ENCODE measurements at places on chromosomes 1 and 21.

DNA sequence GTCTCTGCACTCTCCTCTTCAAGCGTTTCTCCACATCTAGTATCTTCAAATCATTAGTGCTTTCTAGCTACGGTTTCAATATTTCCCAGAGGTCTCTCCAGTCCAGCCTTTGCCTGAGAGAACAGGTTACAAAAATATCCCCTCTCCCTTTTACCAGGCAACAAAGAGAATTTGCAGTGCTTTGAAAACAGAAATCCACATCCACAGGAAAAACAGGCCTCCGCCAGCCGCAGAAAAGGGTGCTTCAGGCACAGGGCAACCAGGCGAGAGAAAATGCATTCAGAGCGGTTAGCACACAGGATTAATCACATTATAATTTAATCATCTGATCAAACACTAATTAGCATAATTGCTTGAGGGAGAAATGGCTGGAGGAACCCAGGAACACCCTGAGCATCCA, 13.8 kb downstream of the DSCAM start:
- DNase-seq = no peak

DNA sequence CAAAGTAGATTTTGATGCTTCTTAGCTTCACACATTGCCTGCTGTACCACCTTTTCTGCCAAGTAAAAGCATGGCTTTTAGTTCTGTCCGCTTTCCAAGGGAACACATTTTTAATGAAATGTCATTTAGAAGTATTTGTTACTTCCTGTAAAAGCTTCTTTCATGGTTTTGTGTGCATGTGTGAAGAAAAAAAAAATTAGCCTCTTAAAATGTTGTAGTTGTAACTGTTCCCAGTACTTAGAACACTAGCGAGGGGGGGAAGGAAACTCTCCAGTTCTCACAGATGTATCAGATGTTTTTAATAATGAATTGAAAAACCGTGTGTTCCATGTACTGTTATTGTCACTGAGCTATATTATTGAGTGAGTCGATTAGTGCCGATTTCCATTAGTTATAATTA, 568.3 kb upstream of the ADGRL2 start:
- no peak for DNase-seq

DNA sequence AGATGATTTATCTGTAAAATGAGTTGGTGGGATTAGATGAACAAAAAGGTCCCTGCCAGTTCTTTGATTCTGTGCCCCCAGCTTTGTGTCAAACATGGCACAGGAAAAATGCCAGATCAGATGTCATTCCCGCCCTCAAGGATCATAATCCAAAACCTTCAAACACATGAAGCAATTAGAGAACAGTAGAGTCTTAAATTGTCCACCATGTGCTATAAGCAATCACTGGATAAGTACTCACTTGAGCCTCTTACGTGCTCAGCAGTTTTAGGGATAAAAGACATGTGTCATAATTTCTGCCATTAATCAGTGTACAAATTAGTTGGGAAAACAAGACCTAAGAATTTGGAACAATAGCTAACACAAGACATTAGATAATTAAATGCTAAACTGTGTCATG, 15.4 kb upstream of the KIAA0040 start:
- no peak for DNase-seq

- no peak for DNase-seq
Observed at GRCh38 chr1:46557403-46557802, 6.0 kb upstream of the KNCN start.

DNA sequence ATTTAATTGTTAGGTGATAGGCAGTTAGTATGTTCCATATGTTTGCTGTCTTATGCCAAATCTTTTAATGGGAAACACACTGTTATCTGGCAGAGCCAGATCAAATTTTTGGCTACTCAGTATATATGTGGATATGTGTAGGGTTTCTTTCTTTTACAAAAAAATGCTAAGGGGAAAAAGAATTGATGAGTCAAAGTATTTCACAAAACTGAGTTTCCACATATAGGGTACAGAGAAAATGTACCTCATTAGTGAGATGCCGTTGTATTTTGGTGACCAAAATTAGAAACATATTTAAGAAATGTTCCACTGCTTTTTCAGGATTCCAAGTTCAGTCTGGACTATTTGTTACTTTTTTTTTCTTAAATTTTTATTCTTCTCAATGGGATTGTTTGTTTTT, 201.2 kb upstream of the PTGFR start:
- DNase-seq = no peak

DNA sequence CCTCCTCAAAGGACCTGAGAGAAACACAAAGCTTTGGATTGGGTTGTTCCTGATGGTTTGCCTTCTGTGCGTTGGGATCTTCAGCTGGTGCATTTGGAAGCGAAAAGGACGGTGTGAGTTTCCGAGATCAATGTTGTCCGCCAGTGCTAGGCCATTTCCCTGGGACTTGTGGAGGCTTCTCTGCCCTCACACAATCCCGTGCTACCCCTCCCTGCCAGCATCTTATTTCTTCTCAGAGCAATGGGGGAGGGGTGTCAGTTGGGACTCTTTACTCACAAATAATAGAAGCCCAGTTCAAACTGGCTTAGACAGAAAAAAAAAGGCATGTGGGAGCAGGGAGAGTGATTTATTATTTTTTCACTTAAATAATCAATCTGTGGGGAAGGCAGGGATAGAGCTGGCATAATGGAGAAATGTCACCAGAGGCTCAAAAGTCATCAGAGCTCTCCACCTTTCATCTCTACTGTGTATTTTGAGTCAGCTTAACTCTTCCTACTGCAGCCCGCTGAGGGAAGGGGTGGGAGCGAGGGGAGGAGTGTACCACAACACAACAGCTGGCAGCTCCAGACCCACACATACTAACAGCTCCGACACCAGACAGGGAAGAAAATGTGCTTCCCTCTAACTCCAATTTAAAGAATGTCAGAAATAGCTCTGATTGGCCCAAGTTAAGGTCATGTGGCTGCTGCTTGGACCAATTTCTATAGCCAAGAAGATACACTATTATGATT, 22.4 kb downstream of the LY9 start:
- no peak for DNase-seq

DNA sequence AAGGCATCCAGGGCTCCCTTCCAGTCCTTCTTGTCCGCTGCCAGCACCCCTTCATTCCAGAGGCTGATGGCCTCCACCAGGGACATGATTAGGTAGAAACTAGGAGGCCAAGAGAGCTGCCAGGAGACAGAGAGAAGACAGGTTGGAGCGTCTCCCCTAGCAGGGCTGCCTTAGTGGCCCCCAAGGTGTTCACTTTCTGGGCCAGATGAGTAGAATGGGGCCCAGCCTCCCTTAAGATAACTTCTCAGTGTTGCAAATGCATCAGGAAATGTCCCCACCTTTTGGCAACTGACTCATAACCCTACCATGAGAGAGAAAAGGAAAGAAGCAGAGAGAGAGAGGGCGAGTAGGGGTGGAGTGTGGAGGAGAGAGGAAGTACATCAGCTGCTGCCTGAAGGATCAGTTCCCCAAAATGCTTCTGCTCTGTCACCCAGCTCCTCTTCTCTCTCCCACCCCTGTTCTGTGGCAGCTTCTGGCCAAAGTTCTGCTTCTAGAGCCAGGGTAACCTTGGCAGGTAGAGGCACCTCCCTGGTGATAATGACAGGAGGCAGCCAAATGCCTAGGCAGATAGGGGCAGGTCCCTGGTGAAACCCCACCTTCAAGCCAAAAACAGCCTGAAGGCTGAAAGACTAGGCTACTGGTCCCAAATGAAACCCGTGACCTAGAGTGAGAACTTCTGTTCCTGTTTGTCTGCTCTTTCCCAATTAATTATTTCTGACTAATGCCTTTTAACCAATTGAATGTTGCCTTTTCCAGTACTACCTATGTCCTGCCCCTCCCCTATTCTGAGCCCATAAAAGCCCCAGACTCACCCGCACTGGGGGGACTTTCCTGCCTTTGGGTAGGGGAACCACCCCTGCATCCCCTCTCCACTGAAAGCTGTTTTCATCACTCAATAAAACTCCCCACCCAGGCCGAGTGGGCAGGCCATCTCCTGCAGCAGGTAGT, at the start of gene NCF2:
Gene NCF2 (minus strand): TSS at position 216 of the 948 bp plus-strand sequence. CDS start 130 bp downstream, at position 86.
- DNase-seq = no peak

GRCh38 chr1:90721210-90722194, 4.4 kb upstream of the BARHL2 start:
- DNase-seq = peak; percentile 72

DNA sequence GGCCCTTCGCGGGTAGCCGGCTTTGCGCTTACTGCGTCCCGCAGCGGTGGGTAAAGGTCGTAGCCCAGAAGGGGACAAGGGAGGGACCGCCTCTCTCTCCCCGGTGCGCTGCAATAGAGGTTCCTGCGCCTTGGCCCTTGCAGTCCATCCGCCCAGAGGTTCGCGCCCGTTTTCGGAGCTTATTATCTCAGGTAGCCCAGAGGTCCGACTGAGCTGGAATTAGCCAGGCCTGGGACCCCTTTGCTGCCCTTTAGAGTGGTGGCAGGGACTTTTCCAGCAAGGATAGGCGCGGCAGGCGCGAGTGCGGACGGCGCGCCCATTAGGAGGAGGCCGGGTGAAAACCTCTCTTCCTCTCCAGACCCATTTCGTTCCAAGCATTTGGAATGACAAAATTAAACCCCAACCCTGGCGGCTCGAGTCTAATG, 5.0 kb downstream of the LHX4 start:
- DNase-seq = no peak

DNA sequence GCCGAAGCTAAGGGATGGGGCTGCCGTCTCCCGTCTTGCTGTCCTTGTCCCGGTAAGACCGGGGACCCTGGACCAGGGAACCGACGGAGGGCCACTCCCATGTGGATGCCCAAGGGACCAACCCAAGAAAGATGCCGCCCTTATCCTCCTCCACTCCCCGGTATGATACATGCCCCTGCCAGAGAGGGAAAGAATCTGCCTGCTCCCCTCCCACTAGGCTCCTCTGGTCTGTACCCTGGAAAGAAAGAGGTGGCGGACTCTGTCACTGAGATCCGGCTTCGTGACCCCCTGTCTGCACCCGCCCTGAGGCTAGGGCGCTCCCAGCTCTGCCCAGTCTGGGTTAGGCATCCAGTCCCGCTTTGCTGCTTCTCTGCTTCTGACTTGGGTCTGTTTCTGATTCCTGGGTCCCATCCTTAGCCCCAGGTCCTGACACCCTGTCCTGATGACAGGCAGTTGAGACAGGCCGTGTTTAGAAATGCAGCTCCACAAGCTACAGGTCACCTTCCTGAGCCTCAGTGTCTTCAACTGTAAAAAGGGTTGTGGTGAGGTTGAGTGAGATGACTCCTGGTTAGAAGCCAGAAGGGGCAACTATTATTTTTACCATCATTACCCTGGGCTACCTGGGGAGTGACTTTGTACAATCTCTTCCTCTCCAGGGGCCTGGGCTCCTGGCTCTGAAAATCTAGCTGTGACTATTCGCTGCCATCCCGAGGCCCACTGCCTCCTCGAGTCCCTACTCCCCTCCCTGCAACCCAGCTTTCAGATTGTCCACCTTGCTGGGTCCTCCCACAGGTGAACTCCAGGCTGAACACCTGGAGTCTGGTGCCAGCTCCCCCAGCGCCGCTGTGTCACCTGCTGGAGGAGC, 3.7 kb downstream of the MATN1 start:
- DNase-seq = no peak

DNA sequence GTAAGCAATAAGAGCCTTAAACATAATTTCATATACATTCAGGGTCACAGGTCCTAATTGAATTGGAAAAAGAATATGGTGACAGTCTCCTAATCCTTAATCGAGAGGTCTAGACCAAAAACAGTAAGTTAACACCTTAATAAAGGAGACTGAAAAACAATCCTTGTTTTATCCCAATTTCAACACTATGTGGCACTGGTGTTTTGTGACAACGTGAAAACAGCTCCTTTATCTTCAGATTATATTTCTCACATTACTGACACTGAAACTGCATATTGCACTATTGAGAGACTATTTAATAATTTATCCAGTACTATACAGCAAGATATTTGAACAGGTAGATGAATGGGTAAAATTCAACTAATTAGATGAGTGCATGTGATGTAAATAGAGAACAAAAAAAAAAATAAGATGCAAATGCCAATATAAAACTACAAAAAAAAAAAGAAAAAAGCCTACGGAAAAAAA, 34.1 kb downstream of the TP53BP2 start:
- DNase-seq = no peak

DNA sequence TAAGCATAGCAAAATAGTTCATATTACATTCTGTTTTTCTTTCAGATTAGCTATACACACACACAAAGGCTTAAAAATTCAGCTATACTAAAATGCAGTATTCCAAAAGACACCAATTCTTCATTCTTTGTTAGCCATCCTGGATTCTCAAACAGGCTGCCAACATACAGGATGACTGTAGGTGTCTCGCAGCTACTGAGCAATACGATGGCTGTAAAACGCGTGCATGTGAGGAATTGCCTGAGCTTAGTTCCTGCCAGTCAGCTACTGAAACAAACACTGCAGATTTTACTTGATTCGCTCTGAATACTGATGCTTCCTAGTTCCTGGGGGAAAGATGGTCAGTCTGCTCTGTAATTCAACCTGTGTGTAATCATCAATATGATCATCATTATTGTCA, 24.7 kb upstream of the HMGN1 start:
- DNase-seq = no peak

DNA sequence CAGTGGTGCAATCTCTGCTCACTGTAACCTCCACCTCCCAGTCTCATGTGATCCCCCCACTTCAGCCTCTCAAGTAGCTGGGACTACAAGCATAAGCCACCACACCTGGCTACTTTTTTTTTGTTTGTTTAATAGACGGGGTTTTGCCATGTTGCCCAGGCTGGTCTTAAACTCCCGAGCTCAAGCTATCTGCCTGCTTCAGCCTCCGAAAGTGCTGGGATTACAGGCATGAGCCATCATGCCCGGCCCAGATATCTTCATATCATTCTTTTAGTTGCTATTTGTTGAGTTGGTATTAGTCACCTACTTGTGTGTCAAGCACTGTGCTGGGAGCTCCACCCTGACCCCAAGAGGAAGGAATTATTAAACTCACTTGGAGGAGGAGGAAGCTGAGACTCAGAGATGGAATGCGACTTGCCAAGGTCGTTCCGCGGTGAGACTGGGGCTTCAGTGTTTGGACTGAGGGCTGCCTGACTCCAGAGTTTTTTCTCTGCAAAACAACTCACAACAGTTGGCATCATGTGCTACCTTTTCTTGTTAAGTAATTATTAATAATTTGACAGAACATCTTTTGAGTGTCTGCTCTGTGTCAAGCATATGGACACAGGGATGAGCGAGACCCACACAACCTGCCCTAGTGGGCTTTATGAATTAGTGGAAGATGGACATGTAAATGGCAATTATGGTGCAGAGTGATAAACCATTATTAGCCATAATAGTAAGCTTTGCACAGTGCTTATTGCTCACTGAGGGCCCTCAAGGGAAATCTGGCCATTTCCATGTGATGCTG, 132.0 kb downstream of the FOXD2 start:
- peak; percentile 90 for DNase-seq

DNA sequence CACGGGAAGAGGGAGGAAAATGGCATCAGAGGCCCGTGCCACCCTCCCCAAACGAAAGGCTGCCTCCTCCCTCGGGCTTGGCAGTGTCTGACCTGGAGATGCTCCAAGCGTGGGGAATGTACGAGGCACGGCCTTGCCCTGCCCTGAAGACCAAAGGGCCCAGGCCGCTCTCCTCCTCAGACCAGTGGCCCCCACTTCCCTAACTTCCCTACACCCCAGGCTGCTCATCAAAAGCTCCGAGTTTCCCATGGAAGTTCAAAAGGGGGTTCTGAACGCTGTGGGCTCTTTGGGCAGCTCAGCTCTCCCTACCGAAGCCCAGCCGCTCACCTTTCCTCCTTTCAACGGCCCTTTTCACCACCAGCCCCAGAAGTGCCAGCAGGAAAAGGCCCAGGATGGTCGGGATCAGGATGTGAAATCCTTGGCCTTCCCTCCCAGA, 11.8 kb downstream of the FCMR start:
- no peak for DNase-seq
